CD4-positive, CD25-positive, alpha-beta regulatory T cell (primary cell): ENCODE measurements at places on chromosomes 4 and X. TPM values are rescaled to one million over a fixed set of nuclear protein-coding genes. Genes with fewer than 3 reads are reported as not detected.

DNA sequence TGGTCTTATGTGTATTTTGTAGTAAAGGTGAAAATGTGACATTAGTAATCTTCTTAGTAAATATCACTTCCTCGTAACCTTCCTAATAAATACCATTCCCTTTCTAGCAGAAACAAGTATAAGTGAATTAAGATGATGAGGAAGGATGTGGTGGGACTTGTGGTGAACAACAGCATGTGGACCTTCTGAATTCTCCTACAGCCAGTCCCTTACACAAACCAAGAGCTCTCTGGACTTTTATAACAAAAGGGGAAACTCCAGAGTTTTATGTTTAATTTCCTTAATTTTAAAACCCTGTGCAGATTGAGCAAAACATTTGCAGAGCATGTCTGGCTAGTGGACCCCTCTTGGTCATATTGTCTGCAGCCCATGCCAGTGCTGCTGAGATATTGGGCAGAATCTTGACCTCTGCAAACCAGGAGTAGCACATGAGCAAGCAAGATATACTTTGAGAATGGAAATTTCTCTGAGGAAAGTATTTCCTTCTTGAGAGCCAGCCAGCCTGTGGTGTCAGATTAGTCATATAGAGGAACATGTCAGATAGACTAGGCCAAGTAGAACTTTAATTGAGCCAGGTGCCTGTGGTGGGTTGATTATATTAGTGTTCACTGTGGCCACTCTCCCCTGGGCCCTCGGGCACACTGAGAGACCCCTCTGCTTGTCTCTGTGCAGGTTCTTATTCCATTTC is 328.2 kb downstream of the DKK2 start:
- DNase-seq: no peak

GRCh38 chr4:4755306-4755705 is 104.2 kb upstream of the MSX1 start:
- DNase-seq: no peak

- no peak for DNase-seq
These were observed 422.8 kb upstream of the PABPC4L start for GRCh38 chr4:134624365-134624764.

GRCh38 chrX:121120690-121121605 is 73.5 kb downstream of the GLUD2 start:
- DNase-seq: no peak

GRCh38 chr4:172750910-172751309 is 417.7 kb upstream of the GALNT7 start:
- no peak for DNase-seq

- no peak for DNase-seq
These were observed 63.9 kb upstream of the TRIM2 start for GRCh38 chr4:153140294-153140693.

DNA sequence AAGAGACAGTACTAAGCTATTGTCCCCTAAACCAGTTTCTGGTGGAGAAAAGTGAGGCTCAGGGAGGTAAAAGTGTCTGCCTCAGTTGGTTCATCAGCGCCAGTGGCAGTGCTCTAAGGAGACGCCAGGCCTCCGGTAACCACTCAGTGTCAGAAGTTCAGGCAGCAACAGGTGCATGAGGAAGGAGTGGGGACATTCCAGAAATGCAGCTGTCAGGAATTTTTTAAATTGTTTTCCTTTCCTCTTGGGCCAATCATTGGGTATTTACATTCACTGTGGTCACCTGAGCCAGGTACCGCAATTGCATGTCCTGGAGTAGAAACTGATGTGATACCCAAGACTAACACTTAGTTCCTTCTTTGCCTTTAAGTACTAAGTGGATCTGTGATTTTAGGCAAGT is 40.2 kb upstream of the HS3ST1 start:
- no peak for DNase-seq

DNA sequence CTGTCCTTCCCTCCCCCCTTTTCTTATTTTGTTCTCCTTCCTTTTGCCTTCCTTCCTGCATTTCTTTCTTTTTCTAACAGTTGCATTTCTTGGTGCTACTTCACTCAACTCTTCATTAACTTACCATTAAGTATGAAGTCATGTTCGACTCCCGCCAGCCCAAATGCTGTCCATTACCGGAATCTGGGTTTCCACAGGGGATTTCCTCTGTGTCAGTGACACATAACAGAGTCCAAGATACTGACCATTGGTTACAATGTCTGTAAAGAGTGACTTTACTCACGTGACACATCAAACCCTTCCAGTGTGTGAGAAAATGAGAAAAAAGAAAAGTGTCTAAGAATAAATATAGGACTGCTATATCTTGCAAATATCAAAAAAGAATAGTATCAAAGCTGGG is 500.0 kb upstream of the FRG1 start:
- DNase-seq: no peak

- no peak for DNase-seq
These were observed 119.5 kb upstream of the MAP9 start for GRCh38 chr4:155496294-155496626.

GRCh38 chrX:132776486-132777210 is 181.8 kb downstream of the HS6ST2 start:
- DNase-seq: no peak

DNA sequence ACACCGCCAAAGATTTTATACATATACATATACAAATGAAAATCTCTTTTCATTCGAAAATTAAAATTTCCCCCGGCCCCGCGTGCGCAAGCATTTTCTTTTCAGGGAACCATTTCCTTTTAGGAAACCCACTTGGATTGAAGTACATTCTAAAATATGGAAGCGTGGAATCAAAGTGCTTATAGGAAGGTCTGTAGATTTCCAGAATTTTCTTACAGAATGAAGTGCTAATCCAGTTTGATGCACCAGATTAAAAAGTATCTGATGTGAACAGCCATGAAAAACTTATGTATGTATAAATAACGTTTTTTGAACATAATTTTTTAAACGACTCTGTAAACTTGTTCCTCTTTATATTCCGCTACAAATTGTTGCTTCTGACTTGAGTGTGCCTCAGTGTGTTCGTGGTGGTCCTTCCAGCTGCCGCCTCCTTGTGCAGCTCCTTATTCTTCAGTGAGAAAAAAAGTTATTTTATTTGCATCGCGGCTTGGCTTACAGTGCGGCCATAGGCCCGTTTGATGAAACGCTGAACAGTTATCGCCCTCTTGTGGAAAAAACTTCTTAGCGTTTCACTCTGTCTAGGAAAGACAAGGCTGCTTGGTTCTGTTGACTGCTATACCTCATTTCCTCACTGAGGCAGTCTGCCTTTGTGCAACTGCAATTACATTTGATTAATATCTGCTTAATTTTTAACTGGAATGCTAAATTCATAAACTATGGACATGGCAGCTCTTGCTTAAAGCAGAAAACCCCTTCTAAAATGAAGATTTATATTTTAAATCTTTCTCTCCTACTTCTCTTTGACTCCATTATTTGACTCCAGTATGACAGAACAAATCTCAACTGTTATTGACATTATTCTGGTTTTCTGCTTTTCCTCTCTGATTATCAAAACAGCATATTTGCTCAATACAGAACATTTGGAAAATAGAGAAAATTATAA is 4.7 kb upstream of the NKX6-1 start:
- DNase-seq: no peak

- DNase-seq: no peak
These were observed 297.3 kb downstream of the DHX15 start for GRCh38 chr4:24287096-24287495.

GRCh38 chrX:554271-554670 is 76.3 kb upstream of the SHOX start:
- no peak for DNase-seq

DNA sequence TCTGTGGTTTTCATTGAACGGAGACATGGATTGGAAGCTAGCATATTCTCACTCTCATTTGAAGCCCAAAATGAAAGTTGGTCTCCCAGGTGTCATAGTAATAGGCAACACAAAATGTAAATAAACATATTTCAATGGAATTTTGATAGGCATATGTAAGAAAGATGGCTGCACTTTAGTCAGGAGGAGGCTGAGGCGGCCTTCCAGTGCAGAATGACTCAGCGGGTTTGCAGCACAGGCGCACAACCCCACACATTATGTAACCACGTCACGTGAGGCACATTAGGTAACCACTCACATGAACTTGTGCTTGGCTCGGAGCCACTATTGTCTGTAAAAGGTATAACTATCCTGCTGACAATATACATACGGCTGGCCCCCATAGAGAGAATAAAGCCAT is 381.7 kb downstream of the GPAT3 start:
- DNase-seq: no peak

DNA sequence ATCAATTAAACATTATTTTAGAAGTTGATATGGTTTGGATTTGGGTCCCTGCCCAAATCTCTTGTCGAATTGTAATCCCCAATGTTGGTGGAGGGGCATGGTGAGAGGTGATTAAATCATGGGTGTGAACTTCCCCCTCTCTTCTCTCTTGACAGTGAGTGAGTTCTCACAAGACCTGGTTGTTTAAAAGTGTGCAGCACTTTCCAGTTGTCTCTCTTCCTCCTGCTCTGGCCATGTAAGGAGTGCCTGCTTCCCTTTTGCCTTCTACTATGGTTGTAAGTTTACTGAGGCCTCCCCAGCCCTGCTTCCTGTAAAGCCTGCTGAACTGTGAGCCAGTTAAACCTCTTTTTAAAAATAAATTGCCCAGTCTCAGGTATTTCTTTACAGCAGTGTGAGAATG is 141.4 kb downstream of the GALNTL6 start:
- DNase-seq: no peak

- DNase-seq: no peak
These were observed 12.6 kb upstream of the SUPT20HL1 start for GRCh38 chrX:24347881-24348280.

- no peak for DNase-seq
These were observed 99.8 kb downstream of the LARP7 start for GRCh38 chr4:112736718-112737135.

DNA sequence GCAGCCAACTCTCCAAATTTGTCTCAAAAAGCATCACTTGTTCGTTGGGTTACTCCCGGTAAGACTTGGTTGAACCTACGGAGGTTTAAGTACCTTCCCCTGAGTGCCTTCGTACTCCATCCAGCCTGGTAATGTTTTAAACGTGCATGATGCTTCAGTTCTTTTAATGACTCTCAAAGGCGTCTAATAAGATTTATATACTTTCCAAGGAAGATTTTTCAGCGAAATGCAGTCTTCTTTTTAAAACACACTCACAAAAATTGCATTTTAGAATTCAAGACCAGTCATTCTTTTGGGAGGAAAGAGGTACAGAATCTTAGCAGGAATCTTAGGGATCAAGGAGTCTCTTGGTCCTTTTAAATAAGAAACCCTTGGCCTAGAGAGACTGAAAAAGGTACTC is 430 bp upstream of the TRPC3 start:
- DNase-seq: no peak

DNA sequence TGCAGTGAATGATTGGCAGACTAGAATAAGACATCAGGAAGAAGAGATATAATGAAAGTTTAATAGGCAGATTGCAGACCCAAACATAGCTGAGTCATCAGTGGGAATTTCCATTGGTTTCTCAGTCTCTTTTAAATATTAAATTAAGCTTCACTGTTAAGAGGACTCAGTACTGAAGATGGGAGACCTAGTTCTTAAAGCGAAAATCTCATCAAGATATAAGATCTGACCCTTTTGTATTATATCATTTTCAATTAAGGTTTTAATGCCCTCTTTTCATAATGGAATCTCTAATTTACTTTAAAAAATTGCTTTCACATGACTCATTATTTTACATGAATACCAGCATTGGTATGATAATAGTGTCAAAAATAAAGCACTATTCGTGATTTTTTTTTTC is 168.9 kb upstream of the ATOH1 start:
- DNase-seq: no peak

DNA sequence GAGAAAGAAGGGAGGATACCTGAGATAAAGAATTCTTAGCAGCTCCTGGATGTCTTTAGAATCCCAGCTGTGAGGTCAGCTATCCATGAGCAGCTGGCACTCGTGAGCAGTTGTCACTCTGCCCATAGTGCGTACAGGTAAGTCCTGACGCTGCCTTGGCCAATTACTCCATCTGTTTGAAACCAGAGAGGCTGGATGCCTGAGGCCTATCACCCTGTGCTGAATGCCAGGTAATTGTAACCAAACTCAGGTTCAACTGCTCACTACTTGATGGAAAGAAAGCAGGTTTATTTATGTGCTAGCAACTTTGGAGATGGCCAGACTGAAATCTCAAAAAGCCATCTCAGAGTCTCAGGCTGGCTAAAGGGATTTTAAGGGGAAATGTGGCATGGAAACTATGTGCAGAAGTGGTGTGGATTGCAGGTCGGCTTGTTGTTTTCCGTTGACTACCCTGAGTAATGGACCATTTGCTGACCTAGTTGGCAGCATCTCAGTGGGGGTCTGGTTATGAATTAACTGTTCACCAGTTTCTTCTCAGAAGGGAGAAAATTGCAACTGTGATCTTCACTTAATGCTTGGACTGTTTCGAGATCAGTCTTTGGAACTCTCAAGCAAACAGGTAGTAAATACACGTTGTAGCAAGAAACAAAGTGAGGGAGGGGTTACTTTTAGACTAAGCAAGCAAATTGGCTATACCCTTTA is 1614.0 kb upstream of the PCDH10 start:
- no peak for DNase-seq

DNA sequence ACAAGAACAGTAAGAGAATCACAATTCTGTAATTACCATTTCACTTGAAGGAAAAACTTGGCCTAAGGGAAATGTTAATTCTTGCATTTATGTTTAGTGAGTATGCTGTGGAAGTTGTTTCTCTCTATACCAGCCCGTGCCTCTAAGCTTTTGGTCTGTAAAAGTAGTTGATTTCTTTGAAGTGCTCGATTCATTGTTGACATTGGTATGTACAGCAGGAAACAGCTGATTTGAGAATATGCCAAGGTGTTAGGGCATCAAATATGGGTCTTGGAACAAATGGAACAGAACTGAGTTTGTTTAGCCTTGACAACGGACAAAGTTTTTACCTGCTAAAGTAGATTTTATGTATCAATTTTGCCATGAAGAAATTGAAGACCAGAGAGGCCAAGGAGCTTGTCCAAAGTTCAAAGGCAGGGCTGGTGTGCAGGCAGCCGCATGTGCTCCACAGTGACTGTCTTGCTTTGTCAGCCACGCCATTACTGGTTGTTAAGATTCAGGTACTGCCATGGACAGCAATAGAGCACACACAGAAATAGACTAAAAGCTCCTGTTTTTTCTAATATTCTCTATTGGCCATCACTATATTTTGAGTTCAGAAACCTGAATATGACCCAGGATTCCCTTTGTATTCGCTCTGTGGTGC is 75.5 kb upstream of the TLR3 start:
- DNase-seq: no peak

DNA sequence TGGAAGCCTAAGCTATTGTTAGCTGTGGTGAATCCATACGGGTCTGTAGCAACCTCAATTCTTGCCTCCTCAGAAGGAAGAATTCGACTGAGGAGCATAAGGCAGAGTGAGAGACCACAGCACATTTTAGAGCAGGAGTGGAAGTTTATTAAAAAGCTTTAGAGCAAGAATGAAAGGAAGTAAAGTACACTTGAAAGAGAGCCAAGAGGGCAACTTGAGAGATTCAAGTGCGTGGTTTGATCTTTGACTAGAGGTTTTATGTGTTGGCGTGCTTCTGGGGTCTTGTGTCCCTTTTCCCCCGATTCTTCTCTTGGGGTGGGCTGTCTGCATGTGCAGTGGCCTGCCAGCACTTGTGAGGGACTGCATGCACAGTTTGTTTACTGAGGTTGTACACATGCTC is 880.6 kb upstream of the INTU start:
- DNase-seq: no peak

The ADH1B gene
- total RNA-seq: not detected

The OCRL gene
- 1.4 TPM for total RNA-seq

The CXCL11 gene
- not detected for total RNA-seq

The KIAA1210 gene
- total RNA-seq: not detected

The BMP3 gene
- total RNA-seq: not detected

The BBS12 gene
- 1.4 TPM for total RNA-seq

The ITM2A gene
- total RNA-seq: 135 TPM

The LRP2BP gene
- total RNA-seq: 3.5 TPM
